GM13977 (cell line): ENCODE measurements at places on chromosomes 1 and 21.

DNA sequence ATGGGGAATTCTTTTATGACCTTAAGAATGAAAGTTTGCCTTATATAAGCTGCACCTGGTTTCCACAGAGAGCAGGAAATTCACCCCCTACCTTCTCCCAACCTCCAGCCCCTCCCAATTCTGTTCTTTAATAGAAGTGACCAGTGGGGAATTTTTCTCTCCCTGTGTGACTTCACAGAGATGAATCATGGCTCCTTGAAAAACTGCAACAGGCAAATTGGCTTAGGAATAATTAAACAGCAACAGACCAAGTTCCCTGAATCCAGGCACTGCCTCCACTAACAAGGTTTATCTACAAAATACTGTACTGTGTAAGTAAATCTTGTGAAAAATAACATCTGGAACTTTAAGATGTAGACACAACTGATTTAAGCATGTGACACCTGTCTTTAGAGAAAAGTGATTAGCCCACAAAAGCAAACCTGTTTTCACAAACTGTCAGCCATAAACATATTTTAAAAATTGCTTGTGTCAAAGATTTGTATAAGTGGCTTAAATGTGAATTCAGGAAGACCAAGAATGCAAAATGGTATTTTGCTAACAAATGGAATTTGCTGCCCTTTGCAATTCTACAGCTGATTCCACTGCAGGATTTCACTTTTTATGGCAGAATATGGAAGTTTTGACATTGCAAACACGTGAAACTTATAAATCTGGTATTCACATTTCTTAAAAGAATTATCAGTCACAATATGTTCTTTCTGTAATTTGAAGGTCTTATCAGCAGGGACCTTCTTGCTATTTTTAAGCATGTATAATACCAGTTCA, 54.0 kb downstream of the ALG14 start:
- no peak for DNase-seq

DNA sequence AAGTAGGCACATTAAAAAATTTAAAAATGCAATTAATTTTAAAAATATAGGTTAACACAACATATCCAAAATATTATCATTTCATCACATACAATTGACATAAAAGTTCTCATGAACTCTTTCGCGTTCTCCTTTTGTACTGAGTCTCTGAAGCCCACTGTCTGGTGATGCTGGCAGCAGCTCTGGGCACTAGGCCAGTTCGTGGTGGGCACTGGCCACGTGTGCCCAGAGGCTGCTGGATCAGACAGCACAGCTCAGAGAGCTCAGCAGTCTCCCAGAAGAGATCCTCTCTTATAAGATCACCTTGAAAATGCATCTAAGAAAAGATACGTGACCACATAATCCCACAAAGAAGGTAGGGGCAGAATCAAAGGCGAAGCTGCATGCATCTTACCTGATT, 9.9 kb downstream of the CEP104 start:
- no peak for DNase-seq

- peak; percentile 77 for DNase-seq
Observed at GRCh38 chr1:154807048-154807591, 63.0 kb downstream of the KCNN3 start.

GRCh38 chr1:76591461-76591860, 275.8 kb upstream of the ST6GALNAC5 start:
- no peak for DNase-seq

DNA sequence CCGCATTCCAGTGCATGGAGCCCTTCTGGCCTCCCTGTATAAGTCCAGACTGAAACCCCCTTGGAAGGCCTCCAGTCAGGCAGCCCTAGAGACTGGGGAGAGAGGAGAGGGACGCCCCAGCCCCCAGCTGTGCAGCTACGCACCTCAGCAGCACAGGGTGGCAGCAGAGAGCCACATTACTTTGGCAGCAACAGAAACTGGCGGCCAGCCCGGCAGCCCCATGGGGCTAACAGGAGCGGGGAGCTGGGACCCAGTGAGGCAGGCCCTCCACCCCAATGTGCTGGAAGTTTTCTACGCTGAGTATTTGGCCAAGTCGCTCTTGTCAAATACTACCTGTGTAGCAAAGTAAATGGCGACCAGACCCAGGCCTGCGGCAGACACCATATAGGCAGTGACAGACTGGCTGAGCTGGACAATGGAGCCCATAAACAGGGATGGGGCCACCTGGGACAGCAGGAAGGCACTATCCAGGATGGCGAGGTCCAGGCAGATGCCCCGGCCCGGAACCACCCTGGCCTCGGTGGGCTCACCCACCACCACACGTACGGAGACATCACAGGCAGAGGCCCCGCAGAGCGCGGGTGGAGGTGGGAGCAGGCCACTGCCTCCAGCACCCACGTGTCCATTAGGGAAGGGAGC, 21.2 kb downstream of the SLC45A3 start:
- peak; percentile 91 for DNase-seq

DNA sequence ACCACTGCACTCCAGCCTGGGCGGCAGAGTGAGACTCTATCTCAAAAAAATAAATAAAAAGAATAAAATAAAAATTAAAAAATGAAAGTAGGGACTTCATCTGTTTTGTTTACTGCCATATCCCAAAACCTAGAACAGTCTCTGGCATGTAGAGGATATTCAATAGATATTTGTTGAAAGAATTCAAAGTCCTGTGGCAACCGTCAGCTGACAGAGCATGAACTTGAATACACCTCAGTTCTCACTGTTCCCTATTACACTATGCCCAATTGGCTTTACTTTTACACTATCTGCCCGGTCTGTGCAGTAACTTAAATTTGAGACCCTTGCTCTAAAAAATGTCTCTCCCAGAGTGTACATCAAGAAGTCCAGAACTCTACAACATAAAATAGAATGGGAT, 46.2 kb downstream of the PRDX6 start:
- no peak for DNase-seq

DNA sequence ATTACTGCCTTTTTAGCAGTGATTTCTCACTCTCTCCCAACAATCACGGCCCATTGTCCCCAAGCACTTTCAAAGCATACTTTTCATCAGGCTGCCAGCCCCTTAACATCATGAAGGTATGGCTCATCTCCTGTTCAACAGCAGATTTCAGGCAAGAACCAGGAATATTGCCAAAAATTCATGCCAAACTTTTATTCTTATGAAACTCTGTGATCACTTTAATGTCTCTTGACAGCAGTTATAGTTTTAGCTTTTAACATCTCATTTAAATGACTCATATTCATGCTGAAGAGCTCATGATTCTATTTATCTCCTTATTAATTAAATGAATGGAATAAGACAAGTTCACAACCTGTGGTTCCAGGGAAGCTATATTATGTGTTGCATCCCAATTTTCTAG, 235.1 kb downstream of the GRIK1 start:
- no peak for DNase-seq

GRCh38 chr1:192581131-192581927, 5.8 kb downstream of the RGS1 start:
- no peak for DNase-seq

DNA sequence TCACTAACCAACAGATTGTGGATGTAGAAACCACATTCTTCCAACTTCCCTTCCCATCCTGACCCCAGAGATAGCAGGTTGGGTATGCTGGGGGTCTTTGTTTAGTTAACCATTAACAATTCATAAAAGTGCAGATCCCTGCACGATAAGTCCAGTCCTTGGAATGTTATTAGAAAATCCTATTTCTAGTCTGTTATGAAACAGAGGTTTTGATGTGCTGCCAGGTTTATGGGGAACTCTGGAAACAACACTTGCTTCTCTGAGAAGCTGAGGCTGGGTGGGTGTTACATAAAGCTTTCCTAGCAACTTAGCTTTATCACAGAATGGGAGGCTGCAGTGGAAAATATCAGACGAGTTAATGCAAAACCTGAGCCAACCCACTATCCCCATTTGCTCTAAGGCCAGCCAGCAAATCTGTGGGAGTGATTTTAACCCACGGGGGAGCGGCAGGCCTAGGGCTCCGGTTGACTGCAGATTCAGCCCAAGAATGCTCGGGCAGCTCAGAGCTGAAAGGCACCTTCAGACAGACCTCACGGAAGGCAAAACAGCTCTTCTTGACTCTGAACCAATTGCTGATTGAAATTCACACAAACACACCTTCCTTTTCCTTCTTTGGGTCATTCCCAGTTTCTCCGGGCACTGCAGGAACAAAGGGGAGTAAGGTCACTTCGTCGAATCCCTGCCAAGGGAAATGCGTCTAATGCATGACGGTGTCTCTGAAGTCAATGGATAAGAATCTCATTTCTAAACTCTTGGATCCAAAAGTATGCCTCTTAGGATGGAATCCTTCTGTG, 111.7 kb upstream of the IRF2BP2 start:
- no peak for DNase-seq

- DNase-seq: peak; percentile 39
Observed at GRCh38 chr1:169484683-169485430, 887 bp downstream of the SLC19A2 start.

DNA sequence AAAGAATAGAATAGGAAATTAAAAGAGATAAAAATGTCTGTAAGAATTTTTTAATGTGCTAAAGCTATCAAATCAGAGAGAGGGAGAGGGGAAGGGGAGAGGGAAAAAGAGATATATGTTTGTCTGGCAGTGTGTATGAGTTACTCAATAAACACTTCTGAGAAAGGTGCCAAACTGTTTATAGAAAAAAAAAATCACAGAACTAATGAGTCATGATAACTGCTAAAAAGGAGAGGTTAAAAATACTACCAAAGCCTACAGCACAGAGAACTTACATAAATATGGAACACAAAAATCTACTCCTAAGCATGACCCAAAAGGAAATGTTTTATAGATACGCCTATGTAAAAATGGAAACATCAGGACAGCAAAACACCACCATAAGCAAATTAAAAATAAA, 45.4 kb downstream of the SELENOF start:
- no peak for DNase-seq

- no peak for DNase-seq
Observed at GRCh38 chr1:40313329-40313957, 3.6 kb downstream of the COL9A2 start.

- no peak for DNase-seq
Observed at GRCh38 chr1:225655509-225656258, 2.8 kb upstream of the ENAH start.

- peak; percentile 4 for DNase-seq
Observed at GRCh38 chr1:60425528-60425927, 352.0 kb upstream of the C1orf87 start.
